ENCODE measurements at places on chromosomes 13 and 19. TPM values are rescaled to one million over a fixed set of nuclear protein-coding genes. Genes with fewer than 3 reads are reported as not detected.

- DNase-seq: no peak
Observed at GRCh38 chr19:43690890-43691289, 20.9 kb upstream of the PLAUR start.

- DNase-seq: no peak
Observed at GRCh38 chr13:39876258-39876657, 220.8 kb downstream of the COG6 start.

DNA sequence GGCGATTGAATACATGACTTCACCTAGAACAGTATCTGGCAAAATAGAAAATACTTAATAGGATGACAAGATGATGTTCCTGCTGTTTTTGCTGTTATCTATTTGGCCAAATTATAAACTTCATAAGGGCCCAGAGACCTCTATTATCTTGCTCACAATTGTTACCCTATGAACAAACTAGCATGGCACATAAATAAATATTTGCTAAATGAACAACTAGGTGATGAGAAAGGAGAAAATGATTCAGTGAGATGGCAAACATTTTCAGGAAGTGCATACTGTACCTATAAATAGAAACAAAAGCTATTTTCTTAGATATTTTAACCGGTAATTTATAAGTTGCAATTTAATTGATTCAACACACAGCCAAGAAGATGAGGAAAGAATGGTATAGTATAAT is 78.4 kb downstream of the FAM216B start:
- DNase-seq: no peak

GRCh38 chr13:113072376-113072775 is 33.2 kb upstream of the F7 start:
- DNase-seq: no peak

DNA sequence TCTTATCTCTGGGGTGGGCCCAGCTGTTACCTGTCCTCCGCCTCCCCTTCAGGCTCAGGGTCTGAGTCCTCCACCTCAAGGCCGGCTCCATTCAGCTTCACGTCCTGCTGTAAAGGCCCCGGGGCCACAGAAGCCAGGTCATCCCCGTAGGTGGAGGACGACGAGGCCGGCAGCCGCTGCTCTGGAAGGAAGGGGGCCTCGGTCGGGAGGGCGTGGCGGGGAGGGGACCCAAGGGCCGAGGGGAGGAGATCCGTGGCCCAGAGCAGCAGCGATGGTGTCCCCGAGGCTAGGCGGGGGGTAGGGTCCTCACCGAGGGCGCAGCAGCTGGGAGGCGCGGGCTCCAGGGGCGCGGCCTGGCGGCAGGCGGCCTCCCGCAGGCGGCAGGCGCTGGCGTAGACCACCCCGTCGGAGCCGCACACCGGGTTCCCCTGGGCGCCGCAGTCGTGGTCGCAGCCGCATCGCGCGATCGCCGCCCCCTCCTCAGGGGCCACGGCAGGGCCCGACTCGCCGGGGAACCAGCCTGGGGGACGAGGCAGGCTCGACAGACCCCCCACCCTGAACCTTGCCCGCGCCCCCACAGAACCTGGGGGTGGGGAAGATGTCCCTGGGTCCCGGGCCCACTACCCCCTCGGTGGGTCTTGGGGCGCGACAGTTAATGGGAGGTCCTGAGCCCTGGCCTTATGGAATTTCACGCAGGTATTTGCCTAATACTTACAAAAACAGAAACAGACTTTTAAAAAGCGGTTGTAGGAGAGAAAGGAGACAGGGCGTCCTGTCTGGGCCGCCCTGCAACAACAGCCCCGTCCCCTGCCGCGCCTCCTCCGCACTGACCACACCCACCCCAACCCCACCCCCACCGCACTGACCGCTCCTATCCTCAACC is 7.6 kb downstream of the F2RL3 start:
- DNase-seq: peak; percentile 37

DNA sequence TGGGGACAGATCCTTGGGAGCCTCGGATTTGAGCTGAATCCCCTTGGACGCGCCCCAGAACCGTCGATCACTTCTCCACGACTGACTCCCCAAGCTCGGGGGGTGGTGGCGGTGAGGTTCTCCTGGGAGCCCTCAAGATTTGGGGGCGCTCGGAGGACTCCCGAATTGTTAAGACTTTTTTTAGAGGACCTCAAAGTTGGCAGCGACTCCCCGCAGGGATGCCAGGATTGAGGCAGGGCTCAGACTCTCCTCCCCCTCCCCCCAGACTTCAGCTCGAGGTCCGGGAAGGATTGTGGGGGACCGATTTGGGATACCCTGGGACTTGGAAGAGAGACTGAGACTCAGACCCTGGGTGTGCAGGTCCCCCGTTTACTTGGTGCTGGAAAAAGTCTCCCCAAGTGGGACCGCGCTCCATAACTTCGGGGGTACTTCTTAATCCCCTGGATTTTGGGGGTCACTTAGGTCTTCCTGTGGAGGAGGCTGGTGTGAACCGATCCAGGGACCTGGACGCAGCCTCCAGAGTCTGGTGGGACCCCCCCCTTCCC is 665 bp downstream of the VASP start:
- peak; percentile 48 for DNase-seq

DHDH gene
- not detected for total RNA-seq

MLLT1 gene
- total RNA-seq: 34.6 TPM

CGB5 gene
- not detected for total RNA-seq

DNA sequence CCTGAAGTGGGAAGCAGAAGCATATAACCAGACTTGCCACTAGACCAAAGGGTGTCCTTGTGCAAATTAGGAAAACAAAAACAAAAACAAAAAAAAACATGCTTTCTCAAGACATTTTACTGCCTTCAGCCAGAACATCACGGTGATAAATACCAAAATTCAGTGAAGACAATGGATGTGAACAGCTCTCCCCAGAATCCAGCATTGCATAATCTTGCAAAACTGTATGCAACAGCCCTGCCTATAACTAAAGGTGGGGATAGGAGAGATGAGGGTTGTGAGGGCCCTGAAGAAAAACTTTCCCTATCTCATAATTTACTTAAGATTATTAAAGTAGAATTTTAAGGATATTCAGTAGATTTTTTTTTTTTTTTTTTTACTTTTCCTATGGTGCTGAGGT is 24.9 kb upstream of the NDFIP2 start:
- DNase-seq: no peak

GRCh38 chr13:40624986-40625385 is 41.5 kb downstream of the FOXO1 start:
- no peak for DNase-seq

DNA sequence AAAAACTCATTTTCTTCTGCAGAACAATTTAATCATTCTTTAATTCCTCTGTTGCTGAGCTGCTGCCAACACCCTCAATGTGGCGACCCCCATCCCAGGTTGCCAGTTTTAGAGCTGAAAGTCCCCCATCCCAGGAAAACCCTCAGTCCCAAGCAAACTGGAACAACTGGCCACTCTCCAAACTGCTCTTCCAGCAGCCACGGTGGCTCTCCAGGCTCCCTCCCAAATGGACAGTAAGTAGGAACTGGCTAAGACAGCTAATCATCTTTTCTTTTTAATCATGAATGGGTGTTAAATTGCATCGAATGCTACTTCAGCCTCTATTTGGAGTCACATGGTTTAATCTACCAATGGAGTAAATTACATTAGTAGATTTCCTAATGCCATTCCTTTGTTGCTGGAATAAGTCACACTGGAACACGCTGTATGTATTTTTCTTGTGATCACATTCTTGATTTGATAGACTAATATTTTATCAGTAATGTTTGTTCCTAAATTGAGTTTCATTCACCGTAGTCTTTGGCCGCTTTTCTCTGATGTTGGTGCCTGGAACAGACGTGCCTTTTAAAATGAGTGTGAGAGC is 33.7 kb upstream of the VSTM2B start:
- no peak for DNase-seq

DNA sequence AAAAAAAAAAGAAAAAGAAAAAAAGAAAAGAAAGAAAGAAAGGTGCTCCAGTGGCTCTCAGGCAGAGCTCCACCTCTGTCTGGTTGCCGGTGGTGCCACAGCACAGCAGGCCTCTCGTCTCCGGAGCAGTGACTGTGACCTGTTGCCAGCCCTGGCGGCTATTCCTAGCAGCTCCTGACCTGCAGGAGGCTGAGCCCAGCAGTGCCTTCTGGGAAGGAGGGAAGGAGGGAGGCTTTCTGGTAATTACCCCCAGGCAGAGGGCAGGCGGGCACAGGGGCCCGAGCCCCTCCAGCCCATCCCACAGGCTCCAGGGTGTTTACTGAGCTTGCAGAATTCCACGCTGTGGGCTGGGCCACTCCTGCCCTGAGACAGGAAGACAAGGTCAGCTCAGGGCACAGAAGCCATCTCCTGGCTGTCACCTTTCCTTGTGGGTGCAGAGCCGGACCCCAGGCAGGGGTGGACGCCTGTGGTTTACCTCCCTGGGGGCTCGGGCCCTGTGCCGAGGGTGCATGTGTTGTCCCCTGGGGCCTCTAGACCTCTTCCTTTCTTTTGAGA is 77.9 kb downstream of the GNG7 start:
- no peak for DNase-seq
